ENCODE measurements at places on chromosomes 2 and 18.
A peak's percentile ranks its signal among the peaks of the same experiment; 100 is the strongest.

DNA sequence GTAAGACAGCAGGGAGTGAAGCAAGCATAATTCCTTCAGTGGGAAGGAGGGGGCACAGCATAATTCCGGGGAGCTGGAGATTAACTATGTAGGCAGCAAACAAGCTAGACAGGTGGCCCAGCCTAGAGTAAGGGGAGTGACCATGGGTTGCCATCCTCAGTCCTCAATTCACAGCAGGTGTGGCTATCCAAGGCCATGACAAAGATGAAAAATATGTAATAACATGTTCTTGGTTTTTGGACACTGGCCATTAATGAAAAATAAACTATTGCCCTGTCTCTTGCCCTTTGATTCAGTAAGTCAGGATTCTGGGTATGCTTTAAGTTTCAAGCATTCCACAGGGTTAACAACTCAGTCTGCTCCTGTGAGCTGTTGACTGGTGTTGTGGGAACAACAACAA is 65.0 kb downstream of the CYP1B1 start:
- no peak for DNase-seq

GRCh38 chr18:68940754-68941153 is 142.9 kb downstream of the CCDC102B start:
- no peak for DNase-seq

GRCh38 chr18:48551100-48551499 is 12.3 kb downstream of the CTIF start:
- no peak for DNase-seq

- no peak for DNase-seq
These were observed 14.4 kb upstream of the SLC4A5 start for GRCh38 chr2:74357627-74358026.

DNA sequence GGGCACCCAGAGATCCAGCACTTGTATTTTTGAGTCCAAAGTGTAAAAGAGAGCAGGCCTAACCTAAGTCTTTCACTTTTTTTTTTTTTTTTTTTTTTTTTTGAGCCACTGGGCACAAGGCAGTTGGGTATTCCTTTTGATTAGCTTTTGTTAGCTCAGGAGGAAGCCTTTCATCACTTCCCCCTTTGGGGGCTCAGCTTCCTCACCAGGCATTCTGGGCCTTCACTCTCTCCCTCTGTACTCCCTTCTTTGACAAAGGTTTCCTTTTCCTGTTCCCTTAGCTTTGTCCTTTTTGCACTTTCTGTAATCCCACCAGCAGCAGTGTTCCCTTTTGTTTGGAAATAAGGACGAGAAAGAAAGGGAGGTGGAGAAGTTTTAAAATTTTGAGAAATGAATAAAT is 88.2 kb downstream of the PKP4 start:
- DNase-seq = no peak

- no peak for DNase-seq
These were observed 162.2 kb downstream of the PRPF40A start for GRCh38 chr2:152555048-152555447.

- DNase-seq = no peak
These were observed 74.6 kb upstream of the ZFP36L2 start for GRCh38 chr2:43300781-43301583.

DNA sequence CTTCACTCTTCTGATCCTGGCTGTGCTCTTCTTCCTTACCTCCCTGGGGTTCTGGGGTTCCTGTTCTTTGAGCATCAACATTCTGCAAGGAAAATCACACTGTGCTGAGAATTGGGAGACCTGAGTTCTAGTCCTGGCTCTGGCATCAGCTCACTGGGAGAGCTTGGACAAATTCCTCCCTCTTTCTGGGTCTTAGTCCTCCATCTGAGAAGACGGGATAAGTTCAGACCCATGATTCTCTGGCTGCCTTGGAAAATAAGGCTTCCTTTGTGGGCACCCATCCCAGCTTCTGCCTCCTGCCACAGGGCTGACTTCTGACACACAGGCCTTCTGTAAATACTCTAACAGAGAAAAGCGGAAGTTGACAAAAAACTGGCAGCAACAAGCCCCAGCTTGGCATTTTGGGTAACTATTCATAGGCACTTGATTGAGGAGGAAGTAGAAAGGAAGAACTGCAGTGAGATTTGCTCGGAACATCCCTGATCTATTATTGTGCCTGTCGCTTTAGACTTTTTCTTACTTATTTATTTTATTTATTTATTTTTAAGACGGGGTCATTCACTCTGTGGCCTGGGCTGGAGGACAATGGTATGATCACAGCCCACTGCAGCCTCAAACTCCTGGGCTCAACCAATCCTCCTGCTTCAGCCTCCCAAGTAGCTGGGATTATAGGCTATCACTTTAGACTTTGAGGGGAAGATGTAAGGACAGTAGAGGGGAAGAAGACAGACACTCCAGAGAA is 7.9 kb downstream of the PCBP1 start:
- DNase-seq = peak; percentile 89

DNA sequence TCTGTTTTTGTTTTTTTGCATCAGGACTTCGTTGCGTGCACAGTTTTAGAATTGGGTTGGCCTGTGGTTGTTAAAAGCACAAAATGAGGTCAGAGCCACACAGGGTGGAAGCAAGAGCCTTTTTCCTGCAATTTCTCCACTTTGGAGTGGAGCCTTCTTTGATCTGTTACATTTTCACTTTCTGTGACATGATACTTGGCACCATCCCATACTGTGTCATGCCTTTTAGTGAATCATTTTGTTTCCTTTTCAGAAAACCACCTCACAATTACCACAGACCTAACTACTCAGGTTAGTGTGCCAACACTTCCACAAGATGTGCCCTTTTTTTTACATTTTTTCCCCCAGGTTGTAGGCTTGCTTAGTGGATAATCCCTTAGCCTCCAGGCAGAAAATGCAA is 32.5 kb downstream of the MERTK start:
- DNase-seq = no peak

DNA sequence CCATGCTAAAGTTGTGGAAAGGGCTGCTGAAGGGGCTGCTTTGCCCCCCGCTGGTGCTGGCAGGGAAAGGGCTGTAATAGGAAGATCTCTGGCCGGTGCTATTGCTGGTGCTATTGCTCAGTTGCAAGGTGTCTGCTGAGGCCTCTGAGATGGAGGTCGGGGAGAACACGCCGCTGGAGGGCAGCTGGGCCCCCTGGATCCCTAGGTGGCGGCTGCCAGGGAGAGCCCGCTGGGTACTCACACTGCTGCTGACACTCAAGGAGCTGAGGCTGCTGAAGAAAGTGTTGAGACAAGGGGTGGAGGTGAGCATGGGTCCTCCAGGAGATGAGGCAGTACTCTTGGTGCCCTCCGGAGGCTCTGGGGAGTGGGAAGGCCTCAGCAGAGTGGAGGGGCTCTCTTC is 4.2 kb downstream of the FOXI3 start:
- DNase-seq = no peak

GRCh38 chr2:236805800-236806531 is 236.3 kb downstream of the ACKR3 start:
- DNase-seq = no peak

GRCh38 chr2:201180010-201180409 is 2.9 kb upstream of the CASP10 start:
- no peak for DNase-seq

- peak; percentile 23 for DNase-seq
These were observed 1.7 kb upstream of the LDLRAD4 start for GRCh38 chr18:13216711-13217465.

GRCh38 chr2:67649331-67650261 is 252.5 kb downstream of the ETAA1 start:
- DNase-seq = no peak

GRCh38 chr18:46156124-46156745 is 52.0 kb downstream of the HAUS1 start:
- DNase-seq = no peak

GRCh38 chr2:38524580-38524979 is 78.1 kb downstream of the HNRNPLL start:
- no peak for DNase-seq

- DNase-seq = no peak
These were observed 73.1 kb upstream of the TNP1 start for GRCh38 chr2:216932863-216933548.

- no peak for DNase-seq
These were observed 36.6 kb downstream of the CYP26B1 start for GRCh38 chr2:72111061-72111460.

- DNase-seq = no peak
These were observed 115.8 kb upstream of the SETBP1 start for GRCh38 chr18:44564922-44565321.

GRCh38 chr2:189940913-189941312 is 121.6 kb downstream of the MSTN start:
- no peak for DNase-seq

DNA sequence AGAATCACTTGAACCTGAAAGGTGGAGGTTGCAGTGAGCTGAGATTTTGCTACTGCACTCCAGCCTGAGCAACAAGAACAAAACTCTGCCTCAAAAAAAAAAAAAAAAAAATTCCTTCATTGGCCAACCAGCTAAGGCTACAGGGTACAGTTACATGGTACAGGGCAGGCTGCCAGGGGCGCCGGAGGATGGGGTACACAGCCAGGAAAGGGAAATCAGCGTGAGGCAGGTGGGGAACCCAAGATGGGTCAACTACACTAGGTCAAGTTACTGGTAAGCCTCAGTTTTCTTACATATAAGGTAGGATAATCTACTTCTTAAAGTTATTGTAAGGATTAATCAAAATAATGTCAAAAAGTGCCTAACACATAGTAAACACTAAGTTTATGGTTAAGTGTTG is 142.6 kb upstream of the MSH6 start:
- DNase-seq = no peak

- no peak for DNase-seq
These were observed 156.6 kb upstream of the ACVR2A start for GRCh38 chr2:147688242-147688641.

- DNase-seq = no peak
These were observed 117.2 kb upstream of the NCK2 start for GRCh38 chr2:105627534-105627933.

DNA sequence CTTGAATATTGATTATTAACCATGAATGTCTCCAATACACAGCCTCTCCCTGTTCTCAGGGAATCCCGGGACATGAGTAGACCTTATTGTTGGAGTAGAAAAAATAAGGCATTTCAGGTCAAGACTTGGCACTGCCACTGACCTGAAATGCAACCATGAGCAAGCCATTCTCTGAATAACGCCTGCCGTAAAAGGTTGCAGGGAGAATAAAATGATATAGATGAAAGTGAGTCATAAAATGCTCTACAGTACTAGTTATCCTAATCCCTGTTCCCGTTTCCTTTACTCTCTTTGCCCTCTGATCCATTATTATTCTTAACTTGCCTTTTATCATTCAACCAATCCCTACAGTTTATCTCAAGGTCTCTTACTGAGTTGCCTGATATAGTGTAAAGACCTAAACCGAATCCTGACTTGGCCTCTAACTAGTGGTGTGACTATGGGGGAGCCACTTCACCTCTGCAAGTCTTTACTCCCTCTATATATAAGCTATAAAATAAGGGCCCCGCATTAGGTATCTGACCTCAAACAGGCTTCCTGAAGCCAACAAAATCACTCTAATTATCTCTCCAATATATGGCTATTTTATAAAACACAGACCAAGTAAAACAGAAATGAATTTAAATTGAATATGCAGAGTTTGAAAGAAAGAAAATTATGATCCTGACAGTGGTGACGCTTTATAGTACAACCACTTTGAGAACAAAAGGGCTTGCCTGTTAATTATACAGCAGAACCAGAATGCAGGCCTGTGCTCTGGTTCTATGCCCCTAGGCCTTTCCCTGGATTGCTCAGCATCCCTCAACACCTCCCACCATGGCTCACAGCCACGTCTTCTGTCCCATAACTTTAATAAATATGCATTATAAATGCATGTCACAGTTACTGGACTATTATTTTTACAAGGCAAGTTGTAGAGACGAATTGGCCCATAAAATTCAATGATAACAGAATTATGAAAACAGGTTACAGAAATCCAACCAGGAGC is 183.1 kb downstream of the STK39 start:
- DNase-seq = no peak

DNA sequence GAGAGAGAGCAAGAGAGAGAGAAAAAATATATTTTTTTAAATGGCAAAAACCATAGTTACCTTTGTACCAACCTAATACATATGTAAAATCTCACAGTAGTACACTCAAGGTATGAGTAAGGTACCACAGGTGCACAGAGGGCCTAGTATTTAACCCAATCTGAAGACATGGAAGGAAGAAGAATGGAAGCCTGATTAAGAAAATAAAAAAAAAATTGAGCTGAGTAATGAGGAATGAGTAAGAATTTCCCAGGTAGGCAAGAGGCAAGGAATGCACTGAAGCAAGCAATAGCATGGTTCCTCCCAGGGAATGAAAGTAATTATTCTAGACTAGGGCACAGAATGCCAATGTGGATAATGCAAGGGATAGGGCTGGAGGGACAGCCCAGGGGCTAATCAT is 294.2 kb downstream of the FIGN start:
- DNase-seq = no peak

DNA sequence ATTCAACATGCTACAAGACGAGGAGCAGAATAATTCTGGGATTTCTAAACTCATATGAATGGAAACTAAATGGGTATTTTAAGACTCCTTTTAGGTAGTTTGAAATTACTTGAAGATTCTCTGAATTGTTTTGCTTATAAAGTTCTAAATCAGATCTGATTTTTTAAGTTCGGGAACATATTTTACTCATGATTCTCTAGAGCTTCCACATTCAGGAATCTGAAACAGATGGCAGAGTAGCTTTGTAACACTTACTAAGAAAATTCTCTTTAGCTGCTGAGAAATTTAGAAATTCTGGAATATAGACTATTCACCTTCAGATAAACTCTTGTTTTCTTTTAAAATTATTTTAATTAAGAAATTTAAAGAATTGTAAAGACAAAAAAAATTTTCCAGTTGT is 13.7 kb downstream of the RBBP8 start:
- DNase-seq = no peak

- DNase-seq = no peak
These were observed 79.6 kb upstream of the CTLA4 start for GRCh38 chr2:203787979-203788378.

- DNase-seq = no peak
These were observed 46.1 kb downstream of the SPATS2L start for GRCh38 chr2:200352636-200353035.

DNA sequence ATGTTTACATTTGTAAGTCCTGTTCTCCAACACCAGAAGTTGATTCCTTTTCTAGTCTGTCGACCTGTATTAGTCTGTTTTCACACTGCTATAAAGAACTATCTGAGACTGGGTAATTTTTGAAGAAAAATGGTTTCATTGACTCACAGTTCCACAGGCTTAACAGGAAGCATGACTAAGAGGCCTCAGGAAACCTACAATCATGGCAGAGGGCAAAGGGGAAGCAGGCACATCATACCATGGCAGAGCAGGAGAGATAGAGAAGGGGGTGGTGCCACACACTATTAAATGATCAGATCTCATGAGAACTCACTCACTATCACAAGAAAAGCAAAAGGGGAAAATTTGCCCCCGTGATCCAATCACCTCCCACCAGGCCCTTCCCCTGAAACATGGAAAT is 112.8 kb upstream of the MAP3K20 start:
- DNase-seq = no peak

DNA sequence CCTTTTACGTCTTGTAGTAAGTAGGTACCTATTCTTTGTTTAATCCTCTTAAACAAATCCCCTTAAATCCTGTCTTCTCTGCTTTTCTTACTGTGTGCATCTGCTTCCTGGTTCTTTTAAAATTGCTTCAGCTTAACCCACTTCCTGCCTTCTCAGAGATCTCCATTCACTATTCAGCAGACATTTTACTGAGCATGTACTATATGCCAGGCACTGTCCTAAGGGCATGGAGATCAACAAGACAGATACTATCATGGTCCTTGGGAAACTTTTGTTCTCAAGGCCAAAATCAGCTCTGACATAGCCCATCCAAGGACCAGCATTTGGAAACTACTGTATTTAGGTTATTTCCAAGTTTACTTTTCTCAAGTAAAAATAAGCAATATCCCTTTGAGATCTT is 227.5 kb downstream of the TPGS2 start:
- no peak for DNase-seq

All from KG1 (cell line).